NCI-H2227 treated with DMSO at 0.1 percent for 48 hours (cell line): ENCODE measurements at places on chromosomes 4 and X.

DNA sequence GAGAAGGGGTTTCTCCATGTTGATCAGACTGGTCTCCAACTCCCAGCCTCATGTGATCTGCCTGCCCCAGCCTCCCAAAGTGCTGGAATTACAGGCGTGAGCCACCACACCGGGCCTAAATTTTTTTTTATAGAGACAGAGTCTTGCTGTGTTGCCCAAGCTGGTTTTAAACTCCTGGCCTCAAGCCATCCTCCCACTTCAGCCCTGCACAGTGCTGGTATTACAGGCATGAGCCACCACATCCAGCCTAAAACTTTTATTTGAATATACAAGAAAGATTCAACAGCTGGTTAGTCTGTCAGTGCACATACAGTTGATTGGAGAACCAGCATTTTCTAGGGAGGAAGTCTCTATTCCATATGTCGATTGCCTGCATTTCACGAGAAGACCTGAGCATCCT lies 91.2 kb downstream of the LRP2BP start:
- DNase-seq = no peak

- no peak for DNase-seq
Observed at GRCh38 chr4:23884261-23884660, 5.6 kb downstream of the PPARGC1A start.

DNA sequence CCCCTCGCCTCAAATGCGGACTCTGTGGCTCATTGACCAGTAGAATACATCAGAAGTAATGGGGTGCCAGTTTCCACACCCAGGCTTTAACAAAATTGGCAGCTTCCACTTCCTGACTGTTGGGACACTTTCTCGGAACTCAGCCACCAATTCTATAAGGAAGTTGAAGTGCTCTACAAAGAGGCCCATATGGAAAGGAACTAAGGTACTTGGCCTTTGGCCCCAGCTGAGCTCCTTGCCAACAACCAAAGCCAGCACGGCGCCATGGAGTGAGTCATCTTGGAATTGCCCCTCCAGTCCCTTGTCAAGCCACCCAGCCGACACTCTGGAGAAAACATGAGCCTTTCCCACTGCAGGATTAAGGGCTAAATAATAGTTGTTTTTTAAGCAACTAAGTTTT lies 262.2 kb upstream of the INTU start:
- no peak for DNase-seq

GRCh38 chrX:136731207-136731782 lies 49.4 kb downstream of the ARHGEF6 start:
- DNase-seq = no peak

DNA sequence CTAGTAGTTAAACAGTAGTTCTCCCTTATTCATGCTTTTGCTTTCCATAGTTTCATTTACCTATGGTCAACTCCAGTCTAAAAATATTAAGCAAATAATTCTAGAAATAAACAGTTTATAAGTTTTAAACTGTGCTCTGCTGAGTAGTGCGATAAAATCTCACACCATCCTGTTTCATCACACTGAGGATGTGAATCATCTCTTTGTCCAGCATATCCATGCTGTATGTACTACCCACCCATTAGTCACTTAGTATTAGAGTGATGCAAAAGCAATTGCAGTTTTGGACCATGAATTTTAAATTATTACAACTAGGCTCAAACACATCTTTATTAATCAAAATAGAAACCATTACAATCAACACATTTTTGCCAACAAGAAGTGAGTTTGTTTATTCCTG lies 187.4 kb downstream of the TEX13C start:
- no peak for DNase-seq

DNA sequence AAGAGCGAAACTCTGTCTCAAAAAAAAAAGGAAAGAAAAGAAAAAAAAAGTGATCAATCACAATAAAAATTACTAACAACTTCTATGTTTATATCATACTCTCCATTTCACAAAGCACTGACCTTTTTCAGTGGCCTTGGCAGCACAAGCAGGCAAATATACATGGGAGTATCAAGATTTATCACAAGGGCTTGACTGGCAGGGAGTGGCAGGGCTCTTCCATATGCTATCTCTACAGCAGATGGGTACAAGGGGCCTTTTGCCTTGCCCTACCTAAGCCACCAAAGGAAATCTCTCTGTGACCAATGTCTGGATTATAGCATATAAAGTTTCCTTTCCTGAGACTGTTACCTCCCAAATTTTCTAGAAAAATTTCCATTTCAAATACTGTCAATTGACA lies 24.4 kb downstream of the TSPAN5 start:
- no peak for DNase-seq
